ENCODE measurements at places on chromosomes 2 and 18. TPM values are rescaled to one million over a fixed set of nuclear protein-coding genes. Genes with fewer than 3 reads are reported as not detected.

Gene DNPEP
- 81.3 TPM for total RNA-seq

Gene TBC1D8
- total RNA-seq = 0.39 TPM

Gene ATP6V1C2
- total RNA-seq = not detected

DNA sequence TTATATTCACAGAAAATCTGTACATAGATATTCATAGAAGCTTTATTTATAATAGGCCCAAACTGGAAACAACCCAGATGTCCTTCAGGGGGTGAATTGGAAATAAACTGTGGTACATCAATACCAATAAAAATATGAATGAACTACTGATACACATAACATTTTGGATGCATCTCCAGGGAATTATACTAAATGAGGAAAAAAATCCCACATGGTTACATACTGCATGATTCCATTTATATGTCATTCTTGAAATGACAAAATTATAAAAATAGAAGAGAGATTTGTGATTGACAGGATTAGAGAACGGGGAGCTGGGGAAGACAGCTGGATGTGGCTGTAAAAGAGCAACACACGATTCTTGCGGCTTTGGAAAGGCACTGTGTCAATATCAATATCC lies 435.0 kb downstream of the TMEM182 start:
- no peaks in the 10 kb centered on the region for H3K36me3 ChIP-seq
- DNase-seq = no peak
- no peaks in the 10 kb centered on the region for H3K4me1 ChIP-seq

DNA sequence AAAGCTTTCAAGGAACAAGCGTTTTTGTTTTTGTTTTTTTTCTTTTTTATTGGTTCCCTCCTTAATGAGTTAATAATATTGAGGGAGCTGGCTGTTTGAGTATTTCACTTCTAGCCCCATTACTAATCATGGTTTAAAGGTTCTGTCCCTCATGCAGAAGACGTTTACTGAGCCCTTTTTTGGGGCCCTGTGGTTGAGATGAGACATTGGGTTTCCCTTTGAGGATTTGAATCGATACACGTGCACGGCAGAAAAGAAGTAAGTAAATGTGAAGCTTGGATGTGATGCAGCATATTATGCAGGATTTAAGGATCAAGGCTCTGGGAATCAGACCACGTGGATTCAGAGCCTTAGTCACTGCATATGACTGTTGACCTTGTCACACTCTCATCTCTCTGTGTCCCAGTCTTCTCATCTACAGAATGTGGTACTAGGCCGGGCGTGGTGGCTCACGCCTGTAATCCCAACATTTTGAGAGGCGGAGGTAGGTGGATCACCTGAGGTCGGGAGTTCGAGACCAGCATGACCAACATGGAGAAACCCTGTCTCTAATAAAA lies 1.0 kb upstream of the CHST10 start:
- peaks cover 20% of the 10 kb centered on the region for H3K4me1 ChIP-seq
- no peaks in the 10 kb centered on the region for H3K36me3 ChIP-seq
- no peak overlapping the region for H3K27ac ChIP-seq
- DNase-seq = no peak

DNA sequence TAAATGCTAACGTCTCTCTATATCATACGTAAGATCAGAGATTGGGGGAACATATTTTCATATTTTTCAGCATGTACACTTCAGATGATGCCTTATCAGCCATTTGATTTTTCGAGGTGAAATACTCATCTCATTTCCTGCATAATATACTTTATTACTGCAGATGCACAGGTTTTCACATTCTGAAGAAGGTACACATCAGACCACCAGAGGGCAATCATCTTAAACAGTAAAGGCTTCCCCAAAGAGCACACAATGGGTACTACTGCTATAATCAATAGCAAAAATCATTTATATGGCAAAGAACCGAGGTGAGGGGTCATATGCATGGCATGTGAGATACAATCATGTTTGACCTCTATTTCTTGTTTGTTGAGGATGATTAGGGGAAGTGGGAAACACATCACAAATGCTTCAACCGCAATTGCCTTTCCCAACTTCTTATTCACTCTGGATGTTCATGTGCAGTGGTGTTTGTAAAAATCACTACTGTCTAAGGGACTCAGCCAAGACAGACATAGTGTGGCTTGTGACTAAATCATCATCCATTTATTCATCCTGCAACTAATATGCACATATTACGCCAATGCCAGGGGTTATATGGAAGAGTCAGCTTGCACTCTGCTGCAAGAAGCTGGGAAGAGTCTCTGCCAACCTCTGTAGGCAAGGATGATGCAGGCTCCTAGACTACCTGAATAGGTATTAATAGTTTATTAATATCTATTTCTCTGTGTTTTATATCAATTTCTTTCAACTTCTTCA lies 118.7 kb downstream of the EPB41L3 start:
- peaks cover 35% of the 10 kb centered on the region for H3K27me3 ChIP-seq
- DNase-seq = no peak
- peaks cover 4% of the 10 kb centered on the region for H3K36me3 ChIP-seq
- no peak overlapping the region for H3K4me3 ChIP-seq

DNA sequence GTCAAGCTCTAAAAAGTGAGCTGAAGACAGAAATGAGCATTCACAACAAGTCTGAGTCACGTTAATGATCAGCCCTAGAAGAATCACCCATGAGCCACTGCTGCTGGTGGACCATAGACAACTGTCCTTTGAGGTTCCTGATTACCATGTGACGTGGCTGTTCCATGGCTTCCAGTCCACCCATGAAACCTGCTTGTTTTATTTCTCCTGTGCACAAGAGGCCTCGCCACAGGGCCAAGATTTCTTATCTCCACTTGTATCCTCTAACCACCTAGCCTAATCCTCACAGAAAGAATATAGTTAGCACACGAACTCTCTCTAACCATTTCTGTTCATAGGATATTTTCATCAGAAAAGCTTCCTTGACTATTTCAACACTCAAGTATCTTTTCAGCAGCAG lies 242.7 kb downstream of the MREG start:
- H3K36me3 ChIP-seq = no peaks in the 10 kb centered on the region
- no peak for DNase-seq
- H3K27ac ChIP-seq = no peak overlapping the region
- peaks cover 27% of the 10 kb centered on the region for H3K27me3 ChIP-seq
- no peak overlapping the region for H3K4me3 ChIP-seq

- no peak overlapping the region for H3K27ac ChIP-seq
- peaks cover 14% of the 10 kb centered on the region for H3K36me3 ChIP-seq
- no peak overlapping the region for H3K4me3 ChIP-seq
- H3K27me3 ChIP-seq = no peaks in the 10 kb centered on the region
These were observed 150.9 kb downstream of the ATAD2B start for GRCh38 chr2:23776021-23776420.

- no peaks in the 10 kb centered on the region for H3K27me3 ChIP-seq
- H3K4me3 ChIP-seq = no peak overlapping the region
- no peaks in the 10 kb centered on the region for H3K36me3 ChIP-seq
- no peaks in the 10 kb centered on the region for H3K4me1 ChIP-seq
These were observed 1590.0 kb upstream of the LRRTM1 start for GRCh38 chr2:81894451-81894990.

GRCh38 chr2:221844212-221845020 lies 272.3 kb upstream of the EPHA4 start:
- H3K4me1 ChIP-seq = no peaks in the 10 kb centered on the region
- no peak overlapping the region for H3K27ac ChIP-seq
- H3K36me3 ChIP-seq = no peaks in the 10 kb centered on the region
- H3K4me3 ChIP-seq = no peak overlapping the region

DNA sequence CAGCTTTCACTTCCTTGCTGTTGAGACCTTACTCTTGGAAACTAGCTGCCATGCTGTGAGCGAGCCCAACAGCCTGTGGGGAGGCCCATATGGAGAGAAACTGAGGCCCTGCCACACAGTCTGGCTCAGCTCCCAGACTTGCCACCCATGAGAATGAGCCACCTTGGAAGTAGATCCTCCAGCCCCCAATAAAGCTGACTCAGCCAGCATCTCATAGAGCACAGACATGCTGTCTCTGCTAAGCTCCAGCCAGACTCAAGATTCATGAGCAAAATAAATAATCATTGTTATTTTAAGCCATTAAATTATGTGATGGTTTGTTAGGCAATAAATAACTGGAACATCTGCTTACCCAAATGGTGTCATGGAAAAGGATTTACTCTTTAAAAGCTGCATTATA lies 53.6 kb upstream of the DDX18 start:
- H3K27me3 ChIP-seq = no peaks in the 10 kb centered on the region
- no peaks in the 10 kb centered on the region for H3K4me1 ChIP-seq
- no peak overlapping the region for H3K4me3 ChIP-seq
- H3K36me3 ChIP-seq = no peaks in the 10 kb centered on the region
- no peak overlapping the region for H3K27ac ChIP-seq
- no peak for DNase-seq

GRCh38 chr2:120678926-120679325 lies 56.7 kb upstream of the GLI2 start:
- DNase-seq = no peak
- no peaks in the 10 kb centered on the region for H3K36me3 ChIP-seq
- no peak overlapping the region for H3K4me3 ChIP-seq

DNA sequence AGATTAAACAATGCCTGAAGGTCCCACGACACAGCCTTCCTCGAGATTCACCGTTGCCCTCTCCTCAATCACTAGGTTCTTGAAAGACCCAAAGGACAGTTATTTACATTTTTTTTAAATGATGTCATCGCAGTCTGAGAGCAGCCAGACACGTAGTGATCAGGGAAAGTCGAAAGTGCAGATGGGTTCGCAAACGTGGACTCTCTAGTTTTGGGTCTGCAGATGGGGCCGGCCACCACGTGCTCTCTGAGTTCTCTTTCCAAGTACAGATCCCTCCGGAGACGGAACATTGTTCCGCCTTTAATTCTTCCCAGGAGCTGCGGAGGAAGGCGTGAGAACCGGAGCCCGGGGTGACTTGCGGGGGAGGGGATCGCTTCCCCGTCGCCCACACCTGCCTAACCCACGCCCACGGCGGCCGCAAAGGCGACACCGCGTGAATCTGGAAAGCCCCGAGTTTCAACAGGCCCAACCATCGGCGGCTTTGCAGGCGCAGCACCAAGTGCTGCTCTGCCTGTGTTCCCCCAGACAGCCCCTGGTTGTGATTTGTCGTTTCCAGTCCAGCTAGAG lies 54.3 kb downstream of the PKDCC start:
- no peaks in the 10 kb centered on the region for H3K36me3 ChIP-seq
- H3K27me3 ChIP-seq = no peaks in the 10 kb centered on the region
- peak overlapping the region; percentile 88 for H3K4me3 ChIP-seq
- H3K4me1 ChIP-seq = peaks cover 54% of the 10 kb centered on the region
- DNase-seq = peak; percentile 88
- H3K27ac ChIP-seq = no peak overlapping the region

Data from T-helper 17 cell (primary cell).